ENCODE measurements at places on chromosomes 4 and X.

GRCh38 chr4:41169256-41169800 is 45.0 kb downstream of the APBB2 start:
- DNase-seq: no peak

GRCh38 chrX:36963069-36963808 is 44.9 kb upstream of the FAM47C start:
- DNase-seq: no peak

GRCh38 chrX:2584251-2585157 is 83.7 kb upstream of the DHRSX start:
- DNase-seq: no peak

- no peak for DNase-seq
Observed at GRCh38 chr4:123478859-123479345, 82.3 kb downstream of the SPRY1 start.

- no peak for DNase-seq
Observed at GRCh38 chr4:155784637-155785036, 25.8 kb downstream of the GUCY1B1 start.

GRCh38 chrX:114065577-114066223 is 518.2 kb upstream of the HTR2C start:
- no peak for DNase-seq

All from stimulated activated CD8-positive, alpha-beta memory T cell treated with anti-CD3 and anti-CD28 coated beads, Interleukin-4, amount 100 ng/mL, for 4 hours (primary cell).